ENCODE measurements at places on chromosomes 6 and 20. TPM values are rescaled to one million over a fixed set of nuclear protein-coding genes. Genes with fewer than 3 reads are reported as not detected.

Gene CST5
- total RNA-seq: 4.8 TPM

Gene CCN6
- total RNA-seq: not detected

Gene HLA-DRB5
- total RNA-seq: not detected

Gene BPHL
- 14.3 TPM for total RNA-seq

Gene FAM217A
- total RNA-seq: not detected

Gene FAM209B
- not detected for total RNA-seq

Gene OR2B6
- total RNA-seq: not detected

Gene LY6G6F
- total RNA-seq: not detected

Gene DNAH8
- total RNA-seq: under 0.01 TPM

Gene TFAP2A
- total RNA-seq: 1.3 TPM

Gene ANKRD6
- 3.5 TPM for total RNA-seq

Gene BTNL2
- total RNA-seq: not detected

Gene MYCT1
- total RNA-seq: 0.16 TPM

Gene C20orf144
- not detected for total RNA-seq

Gene APOM
- 5.2 TPM for total RNA-seq

Gene CYP39A1
- total RNA-seq: 0.51 TPM

Gene XKR7
- not detected for total RNA-seq

Gene SLC13A3
- total RNA-seq: 2.4 TPM

Gene GPSM3
- 7.8 TPM for total RNA-seq

Gene EMILIN3
- 7.6 TPM for total RNA-seq
